ENCODE measurements at places on chromosomes 12 and 14. TPM values are rescaled to one million over a fixed set of nuclear protein-coding genes. Genes with fewer than 3 reads are reported as not detected.
A peak's percentile ranks its signal among the peaks of the same experiment; 100 is the strongest.

Gene ABCC9
- 1.1 TPM for total RNA-seq

DNA sequence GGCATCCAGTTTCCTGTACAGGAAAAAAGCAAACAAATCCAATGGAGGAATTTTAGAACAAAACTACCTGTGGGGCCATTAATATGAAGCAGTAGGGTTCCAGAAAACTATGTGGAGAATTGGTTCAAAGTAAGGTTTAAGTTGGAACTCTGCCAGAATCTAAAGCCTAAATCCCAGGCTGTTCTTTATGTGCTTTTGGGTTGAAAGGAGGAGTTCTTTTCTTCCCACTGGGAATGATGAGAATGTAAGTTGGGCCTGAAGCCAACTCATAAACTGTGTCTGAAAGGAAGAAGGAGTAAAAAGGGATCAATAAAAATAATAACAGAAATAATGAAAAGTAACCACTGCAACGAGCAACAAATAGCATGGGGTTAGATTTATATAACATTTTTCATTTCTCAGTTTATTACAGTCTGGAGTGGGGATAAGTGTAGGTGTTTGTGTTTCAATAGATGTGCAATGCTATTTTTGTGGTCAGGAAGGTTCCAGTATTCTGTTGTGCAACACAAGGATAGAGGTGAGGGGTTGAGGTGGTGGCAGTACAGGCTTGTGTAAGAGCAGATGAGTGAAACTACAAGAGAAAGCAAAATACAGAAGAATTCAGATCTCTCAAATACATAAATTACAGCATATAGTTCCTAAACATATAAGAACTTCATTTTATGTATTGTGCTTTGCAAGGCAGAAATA is 373.6 kb downstream of the EMP1 start:
- no peak for DNase-seq

DNA sequence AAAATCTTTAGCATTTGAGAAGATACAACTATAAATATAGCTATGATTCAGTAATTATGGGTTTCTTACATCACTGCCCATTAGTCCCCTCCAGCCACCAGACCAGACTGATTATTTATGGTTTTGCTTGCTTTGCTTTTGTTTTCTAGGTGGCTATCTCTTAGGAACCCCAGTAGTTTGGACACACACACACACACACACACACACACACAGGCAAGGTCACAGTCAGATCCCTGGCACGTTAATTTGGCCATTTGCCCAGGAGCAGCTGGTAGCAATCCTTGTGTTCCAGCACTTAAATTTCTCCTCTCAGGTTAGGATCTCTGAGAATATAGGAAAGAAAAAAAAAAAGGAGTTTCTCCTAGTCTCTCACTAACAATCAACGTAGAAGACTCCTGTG is 90.2 kb upstream of the RESF1 start:
- peak; percentile 52 for DNase-seq

DNA sequence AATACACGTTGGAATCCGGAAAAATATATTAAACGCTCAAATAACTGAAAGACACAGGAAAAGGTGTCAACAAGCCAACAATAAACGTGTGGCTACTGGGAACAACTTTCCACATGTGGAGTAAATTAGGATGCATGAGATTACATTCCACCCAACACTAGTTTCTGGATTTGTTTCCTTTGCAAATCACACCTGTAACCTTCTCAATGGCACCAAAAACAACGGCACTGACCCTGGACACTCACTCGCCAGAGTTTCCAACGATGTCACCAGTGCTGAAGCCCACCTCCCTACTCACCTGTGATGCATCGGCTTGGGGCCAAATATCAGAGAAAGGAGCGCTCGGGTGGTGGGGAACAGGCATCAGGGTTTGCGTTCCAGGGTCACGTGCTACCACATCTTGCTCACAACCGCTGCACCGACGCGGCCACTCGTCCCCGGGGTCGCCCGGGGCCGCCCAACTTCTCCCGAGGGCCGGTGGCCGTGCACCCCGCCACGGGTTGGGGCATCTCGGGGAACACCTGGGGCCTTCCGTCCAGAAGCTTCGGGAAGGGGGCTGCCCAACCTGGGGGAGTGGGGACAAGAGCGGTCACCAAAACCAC is 629 bp downstream of the PRDM4 start:
- DNase-seq: no peak

Measured in glomerular endothelial cell (primary cell).